Stimulated activated naive CD4-positive, alpha-beta T cell treated with Interleukin-2 at 50 U/mL for 16 hours (primary cell): ENCODE measurements at places on chromosomes 16 and 17.

GRCh38 chr17:73293480-73293911, 18.3 kb downstream of the CDC42EP4 start:
- no peak for DNase-seq

DNA sequence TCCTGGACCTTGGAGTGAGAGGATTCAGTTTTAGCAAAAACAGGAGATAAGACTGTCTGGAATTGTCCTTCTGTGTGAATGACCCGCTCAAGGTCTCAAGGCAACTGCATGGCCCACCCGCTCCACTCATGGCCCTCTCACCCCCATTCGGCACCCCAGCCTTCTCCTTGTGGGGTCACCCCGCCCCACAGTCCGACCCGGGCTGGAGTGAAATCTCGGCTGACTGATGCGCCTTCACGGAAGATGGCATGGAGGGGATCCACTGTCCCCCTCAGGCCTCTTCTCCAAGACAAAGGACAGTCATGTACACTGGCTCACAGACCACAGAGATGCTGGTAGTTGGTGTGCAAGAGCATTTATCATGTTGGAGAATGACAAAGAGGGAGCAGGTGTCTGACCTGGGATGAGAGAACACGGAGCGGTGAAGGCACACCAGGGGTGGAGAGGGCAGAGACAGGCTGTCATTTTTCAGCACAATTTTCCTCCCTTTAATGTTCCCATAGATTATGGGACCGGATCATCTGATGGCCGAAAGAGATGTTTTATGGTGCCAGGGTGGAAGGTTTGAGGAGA, 391.9 kb upstream of the TNRC6C start:
- DNase-seq, result no peak

DNA sequence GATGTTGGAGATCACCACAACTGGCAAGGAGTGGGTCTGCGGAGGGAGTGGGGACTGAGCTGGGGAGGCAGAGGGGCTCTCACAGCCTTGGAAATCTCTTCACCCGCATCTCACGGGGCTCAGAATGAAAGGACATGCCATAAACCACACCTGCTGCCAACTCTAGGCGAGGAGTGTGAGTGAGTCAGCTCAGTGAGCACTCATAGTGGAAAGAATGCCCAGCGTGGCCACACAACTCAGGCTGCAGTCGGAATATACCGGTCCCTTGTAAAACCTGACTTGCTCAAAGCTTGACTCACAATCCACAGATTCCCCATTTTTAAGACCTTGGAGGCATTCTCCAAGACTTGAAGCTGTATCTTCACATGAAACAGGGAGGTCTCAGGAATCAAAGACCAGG, 36.7 kb downstream of the STAT5A start:
- no peak for DNase-seq

- no peak for DNase-seq
Measured at GRCh38 chr16:59411961-59412841, 678.1 kb upstream of the GOT2 start.

DNA sequence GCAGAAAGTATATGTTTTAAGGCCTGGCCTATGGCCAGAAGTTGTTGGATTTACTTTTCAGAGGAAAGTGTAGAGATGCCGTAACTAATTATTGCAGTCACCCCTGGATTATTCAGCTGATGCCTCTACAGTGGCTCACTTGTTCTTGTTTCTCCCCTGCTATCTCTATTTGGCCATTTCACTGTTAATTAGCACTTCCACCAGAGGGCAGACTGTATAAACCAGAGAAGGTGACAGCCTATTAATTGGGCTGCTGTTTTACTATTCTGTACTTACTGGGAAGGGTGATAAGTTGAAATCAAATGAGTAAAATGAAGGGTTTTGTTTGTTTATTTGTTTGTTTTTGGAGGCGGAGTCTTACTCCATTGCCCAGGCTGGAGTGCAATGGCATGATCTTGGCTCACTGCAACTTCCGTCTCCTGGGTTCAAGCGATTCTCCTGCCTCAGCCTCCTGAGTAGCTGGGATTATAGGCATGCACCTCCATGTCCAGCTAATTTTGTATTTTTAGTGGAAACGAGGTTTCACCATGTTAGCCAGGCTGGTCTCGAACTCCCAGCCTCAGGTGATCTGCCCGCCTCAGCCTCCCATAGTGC, 66.0 kb downstream of the CDK12 start:
- no peak for DNase-seq

DNA sequence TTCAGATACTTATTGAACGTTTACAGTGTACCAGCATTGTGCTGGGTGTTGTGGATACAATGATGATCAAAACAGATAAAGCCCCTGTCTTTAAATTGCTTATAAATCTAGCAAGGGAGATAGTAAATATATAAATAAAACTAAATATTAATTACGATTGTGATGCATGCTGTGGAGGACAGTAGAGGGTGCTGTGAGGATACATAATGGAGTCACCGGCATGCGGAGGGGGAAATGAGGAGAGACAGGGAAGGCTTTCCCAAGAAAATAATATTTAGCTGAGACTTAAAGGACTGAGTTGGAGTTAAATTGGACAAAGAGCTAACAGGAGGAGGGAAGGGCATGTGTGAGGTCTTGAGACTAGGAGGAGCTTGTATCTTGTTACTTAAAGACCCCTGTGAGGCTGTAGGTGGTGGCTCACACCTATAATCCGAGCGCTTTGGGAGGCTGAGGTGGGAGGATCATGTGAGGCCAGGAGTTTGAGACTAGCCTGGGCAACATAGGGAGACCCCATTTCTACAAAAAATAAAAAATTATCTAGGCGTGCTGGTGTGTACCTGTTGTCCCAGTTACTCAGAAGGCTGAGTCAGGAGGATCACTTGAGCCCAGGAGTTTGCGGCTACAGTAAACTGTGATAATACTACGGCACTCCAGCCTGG, 2.4 kb downstream of the DHRS7B start:
- DNase-seq, result no peak

DNA sequence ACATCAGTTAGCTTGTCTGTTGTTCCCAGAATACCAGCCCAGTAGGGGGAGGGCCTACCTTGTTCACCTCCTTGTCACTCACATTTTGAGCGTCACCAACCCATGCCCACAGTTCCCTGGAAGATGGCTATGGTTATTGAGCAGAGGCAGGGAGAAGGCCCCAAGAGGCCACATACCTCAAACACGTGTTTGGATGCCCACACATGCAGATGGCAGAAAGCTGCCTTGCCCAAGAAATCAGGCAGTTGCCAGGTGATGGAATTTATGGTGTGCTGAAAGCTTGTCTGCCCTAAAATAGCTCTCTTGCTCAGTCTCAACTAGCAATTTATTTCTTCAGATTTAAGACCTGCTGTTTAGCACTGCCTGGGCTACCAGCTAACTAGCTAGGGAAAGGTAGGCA, 16.5 kb upstream of the CMTM4 start:
- no peak for DNase-seq

DNA sequence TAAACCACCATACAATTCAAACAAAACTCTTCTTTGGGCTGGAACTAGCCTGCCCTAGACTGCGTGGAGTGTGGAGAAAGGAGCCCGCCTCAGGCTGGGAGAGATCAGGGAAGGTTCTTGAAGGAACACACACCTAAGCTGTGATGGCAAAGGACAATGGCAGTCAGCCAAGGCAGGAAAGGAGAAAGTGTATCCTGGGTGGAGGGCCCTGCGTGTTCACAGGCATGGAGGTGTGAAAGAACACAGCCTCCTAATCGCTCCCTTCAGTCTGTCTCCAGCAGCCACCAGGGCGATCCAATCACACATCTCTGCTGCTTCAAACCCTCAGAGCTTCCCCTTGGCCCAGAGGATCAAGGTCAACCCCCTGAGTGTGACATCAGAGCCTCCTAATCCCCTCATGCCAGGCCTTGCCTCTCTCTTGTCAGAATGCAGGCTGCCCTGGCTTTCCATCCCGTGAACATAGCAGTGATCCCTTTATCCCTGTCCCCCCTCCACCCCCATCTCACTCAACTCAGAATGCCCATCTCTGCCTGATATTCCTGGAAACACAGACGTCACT, 173.0 kb downstream of the KATNIP start:
- no peak for DNase-seq

- DNase-seq, result peak; percentile 61
Measured at GRCh38 chr16:3095869-3096268, 3.2 kb downstream of the ZSCAN10 start.

GRCh38 chr17:31559584-31560501, 168.4 kb downstream of the RAB11FIP4 start:
- DNase-seq, result no peak

DNA sequence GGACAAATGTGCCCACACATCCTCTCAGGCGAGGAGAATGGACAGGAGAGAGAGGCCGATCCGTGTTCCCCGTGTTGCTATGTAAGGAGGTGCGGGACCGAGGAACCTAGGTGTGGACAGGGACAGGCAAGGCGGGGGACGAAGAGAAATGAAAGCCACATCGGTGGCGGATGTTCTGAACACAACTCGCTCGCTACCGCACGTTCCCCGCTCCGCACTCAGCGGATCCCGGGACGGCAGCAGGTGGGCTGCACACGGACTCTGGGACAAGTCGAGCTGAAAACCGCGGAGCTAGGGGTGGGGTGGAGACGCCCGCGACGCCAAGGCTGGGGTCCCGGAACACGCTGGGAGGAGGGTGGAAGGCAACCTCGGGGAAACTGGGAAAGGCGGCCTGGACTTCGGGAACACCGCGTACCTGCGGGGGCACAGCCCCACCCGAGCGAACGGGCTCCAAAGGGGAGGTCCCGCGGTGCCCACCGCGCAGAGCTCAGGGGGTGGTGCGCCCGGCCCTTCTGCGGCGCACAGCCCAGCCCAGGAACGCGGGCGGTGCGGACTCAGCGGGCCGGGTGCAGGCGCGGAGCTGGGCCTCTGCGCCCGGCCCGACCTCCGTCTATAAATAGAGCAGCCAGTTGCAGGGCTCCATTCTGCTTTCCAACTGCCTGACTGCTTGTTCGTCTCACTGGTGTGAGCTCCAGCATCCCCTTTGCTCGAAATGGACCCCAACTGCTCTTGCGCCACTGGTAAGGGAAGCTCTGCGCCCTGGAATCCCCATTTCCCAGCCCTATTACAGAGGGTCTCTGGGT, at the start of gene MT1E:
MT1E (plus strand) TSS at position 642 of the 803 bp plus-strand sequence; CDS start at position 713, 71 bp downstream.
- DNase-seq, result peak; percentile 58

DNA sequence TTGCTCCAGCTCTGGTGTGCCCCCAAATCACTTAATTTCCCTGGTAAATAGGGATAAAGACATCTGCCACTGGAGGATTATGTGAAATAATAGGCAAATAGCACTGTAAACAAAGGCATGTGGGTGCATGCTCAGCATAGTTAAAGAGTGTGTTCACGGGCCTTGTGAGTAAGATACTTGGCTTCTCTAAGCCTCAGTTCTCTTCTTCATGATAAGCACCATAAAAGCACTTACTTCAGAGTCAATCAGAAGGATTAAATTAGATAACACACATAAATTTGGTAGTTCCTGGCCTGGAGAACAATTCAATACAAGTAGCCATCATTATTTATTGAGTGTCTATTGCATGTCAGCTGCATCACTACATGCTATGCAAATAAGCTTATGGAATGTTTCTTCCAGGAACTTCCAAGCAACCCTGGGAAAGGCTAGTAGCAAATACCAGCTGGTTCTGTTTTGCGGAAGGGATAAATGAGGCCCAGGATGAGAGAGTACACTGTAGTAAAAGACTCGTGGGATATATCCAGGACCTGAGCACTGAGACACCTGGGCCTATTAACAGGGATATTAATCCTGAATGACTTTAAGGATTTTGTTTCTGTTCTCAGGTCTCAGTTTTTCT, 14.5 kb downstream of the CCL11 start:
- no peak for DNase-seq

DNA sequence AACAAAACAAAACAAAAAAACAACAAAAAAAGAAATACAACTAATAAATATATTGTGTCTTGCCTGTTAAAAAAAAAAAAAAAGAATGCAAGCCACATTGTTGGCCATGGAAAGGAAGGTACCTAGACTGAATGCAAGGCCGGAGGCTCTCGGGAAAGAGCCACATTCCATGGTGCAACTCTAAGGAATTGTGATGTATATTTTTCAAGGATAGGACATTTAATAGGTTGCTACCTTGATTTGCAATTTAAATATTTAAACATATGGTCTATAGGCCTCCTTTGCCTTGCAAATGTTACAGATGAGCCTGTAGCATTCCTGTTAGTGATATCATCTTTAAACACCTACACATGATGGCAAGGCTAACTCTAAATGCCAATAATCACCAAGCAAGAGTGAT, 650.9 kb downstream of the TOX3 start:
- DNase-seq, result no peak

GRCh38 chr17:3693829-3694231, 2.1 kb downstream of the P2RX5 start:
- DNase-seq, result peak; percentile 35
